ENCODE measurements at places on chromosomes 2 and 18.

- no peak for DNase-seq
Observed at GRCh38 chr2:136008205-136008865, 22.9 kb upstream of the DARS1 start.

- no peak for DNase-seq
Observed at GRCh38 chr18:9177031-9177430, 40.5 kb downstream of the ANKRD12 start.

- DNase-seq = no peak
Observed at GRCh38 chr2:194700726-194701125, 956.3 kb upstream of the SLC39A10 start.

- DNase-seq = no peak
Observed at GRCh38 chr18:6625481-6625880, 104.0 kb upstream of the ARHGAP28 start.

DNA sequence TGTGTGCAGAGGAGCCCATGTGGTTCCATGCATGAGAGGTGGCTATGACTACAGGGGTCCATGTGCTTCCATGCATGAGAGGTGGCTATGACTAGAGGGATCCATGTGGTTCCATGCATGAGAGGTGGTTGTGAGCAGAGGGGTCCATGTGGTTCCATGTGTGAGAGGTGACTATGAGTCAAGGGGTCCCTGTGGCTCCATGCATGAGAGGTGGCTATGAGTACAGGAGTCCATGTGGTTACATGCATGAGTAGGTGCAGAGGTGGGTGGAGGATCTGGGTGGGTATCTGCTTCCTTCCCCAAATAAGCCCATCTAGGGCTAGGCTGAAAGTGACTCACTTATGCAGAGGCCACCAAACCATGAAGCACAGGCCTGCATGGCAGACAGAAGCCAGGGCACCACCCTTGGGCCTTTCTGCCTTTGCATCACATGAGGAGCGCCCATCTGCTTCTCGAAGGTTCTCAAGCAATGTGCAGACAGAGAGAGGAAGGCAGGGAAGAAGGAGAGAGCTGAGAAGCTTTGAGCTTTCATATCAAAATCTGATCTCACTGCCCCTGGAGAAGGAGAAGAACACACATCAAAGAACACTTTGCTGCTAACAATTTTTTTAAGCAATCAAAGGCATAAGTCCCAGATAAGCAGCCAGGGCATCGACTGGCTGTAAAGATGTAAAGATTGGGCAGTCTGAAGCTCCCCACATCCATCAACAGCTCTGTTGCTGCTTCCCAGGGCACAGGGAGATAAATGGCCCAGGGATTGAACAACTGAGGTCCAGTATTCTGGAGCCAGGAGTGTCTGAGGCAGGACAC, 137.6 kb downstream of the TNS1 start:
- no peak for DNase-seq

GRCh38 chr2:108776475-108776874, 10.1 kb upstream of the CCDC138 start:
- DNase-seq = no peak

DNA sequence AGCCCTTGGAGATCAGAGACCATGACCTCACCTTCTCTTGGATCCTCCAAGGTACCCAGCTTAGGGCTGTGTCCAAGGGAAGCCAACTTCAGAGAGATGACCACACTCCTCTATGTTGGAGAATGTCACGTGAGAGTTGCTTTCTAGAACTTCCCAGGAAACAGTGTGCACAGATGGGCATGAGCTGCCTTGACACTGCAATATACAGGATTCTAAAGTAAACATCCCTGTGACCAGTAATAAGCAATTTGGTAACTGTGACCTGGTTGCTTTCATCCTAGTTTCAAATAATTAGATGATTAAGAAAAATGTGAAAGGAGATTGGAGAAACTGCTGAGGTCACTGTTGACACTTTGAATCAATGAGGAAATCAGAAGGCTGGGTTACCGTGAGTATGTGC, 181.1 kb upstream of the EPAS1 start:
- no peak for DNase-seq

GRCh38 chr2:176484838-176485237, 215.6 kb downstream of the MTX2 start:
- DNase-seq = no peak

- no peak for DNase-seq
Observed at GRCh38 chr2:42223067-42223854, 54.1 kb downstream of the EML4 start.

DNA sequence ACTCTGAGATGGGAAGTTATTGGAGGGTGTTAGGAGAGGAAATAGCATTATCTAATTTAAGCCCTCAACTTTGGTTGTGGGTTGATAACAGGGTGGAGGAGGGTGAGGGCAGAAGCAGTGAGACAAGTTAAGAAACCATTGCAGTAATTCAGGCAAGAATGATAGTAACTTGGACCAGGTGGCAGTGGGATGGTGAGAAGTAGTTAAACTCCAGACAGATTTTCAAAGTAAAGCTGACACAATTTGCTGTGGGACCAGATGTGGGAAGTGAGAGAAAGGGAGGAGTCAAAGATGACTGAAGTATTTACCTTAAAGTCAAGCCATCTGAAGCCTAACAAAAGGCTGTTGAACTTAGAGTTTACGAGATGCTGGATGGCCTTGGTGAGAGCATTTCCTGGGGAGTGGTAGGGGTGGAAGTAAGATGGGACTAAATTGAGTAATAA, 163.2 kb upstream of the KLF7 start:
- peak; percentile 8 for DNase-seq

GRCh38 chr2:100228967-100229366, 86.6 kb upstream of the AFF3 start:
- DNase-seq = no peak

- DNase-seq = no peak
Observed at GRCh38 chr2:70084973-70085710, 2.1 kb upstream of the PCBP1 start.

- DNase-seq = no peak
Observed at GRCh38 chr2:131521961-131522781, 5.5 kb upstream of the CCDC74A start.

DNA sequence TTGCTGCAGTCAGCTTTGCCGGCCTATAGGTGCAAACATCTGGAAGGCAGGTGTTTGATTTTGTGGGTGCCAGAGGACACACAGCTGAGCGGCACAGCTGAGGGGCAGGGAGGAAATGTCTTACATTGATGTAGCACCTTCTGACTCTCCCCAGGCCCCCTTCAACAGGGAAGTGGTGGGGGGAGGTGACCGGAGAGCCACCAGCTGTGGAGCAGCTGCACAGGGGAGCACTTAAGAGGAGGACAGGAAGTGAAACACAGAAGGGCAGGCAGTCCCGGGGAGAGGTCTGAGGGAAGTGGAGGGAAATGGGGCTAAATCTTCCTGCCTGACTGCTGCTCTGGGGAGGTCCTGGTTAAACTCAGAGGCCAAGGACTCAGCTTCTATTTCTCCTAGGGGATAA, 409.1 kb downstream of the TNS1 start:
- no peak for DNase-seq

GRCh38 chr2:33958591-33958990, 359.5 kb upstream of the FAM98A start:
- no peak for DNase-seq

GRCh38 chr2:15169326-15170069, 391.6 kb downstream of the NBAS start:
- DNase-seq = peak; percentile 98

- DNase-seq = no peak
Observed at GRCh38 chr18:25253779-25254178, 98.2 kb downstream of the ZNF521 start.

- peak; percentile 80 for DNase-seq
Observed at GRCh38 chr2:215635788-215636139, 199.9 kb upstream of the FN1 start.

GRCh38 chr2:26605195-26605998, 35.8 kb downstream of the CIB4 start:
- DNase-seq = peak; percentile 32

DNA sequence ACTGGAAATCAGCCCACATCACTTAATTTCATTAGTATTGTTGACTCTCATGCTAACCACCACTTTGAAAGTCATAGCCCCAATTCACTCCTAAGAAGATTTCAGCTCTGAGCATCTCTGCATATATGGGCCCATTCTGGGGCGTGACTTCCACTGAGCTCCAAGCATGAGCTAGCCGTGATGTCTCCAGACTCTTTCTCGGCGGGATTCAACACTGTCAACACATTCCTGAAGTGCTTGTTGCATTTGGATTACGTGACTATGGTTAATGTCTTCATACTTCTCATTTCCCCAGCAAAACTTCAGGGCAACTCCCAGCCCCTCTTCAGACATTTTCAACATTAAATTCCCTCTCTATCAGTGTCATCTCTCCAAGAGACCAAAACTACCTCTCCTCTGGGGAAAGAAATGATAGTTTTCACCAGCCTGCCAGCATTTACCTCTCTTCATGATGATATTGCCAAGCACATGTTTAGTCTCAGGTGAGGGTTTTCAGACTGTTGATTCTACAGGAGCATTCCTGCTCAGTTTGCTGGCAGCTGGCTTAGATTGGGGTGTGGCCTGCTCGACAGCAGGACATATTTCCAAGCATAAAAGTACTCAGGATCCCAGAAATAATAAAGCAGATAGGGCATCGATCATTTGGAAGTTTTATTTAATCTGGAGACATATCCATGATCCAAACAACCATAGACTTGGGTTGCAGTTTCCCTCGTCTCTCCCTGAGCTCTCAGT, 81.7 kb downstream of the FEZ2 start:
- DNase-seq = peak; percentile 78

GRCh38 chr18:32507093-32507492, 36.4 kb upstream of the GAREM1 start:
- no peak for DNase-seq

DNA sequence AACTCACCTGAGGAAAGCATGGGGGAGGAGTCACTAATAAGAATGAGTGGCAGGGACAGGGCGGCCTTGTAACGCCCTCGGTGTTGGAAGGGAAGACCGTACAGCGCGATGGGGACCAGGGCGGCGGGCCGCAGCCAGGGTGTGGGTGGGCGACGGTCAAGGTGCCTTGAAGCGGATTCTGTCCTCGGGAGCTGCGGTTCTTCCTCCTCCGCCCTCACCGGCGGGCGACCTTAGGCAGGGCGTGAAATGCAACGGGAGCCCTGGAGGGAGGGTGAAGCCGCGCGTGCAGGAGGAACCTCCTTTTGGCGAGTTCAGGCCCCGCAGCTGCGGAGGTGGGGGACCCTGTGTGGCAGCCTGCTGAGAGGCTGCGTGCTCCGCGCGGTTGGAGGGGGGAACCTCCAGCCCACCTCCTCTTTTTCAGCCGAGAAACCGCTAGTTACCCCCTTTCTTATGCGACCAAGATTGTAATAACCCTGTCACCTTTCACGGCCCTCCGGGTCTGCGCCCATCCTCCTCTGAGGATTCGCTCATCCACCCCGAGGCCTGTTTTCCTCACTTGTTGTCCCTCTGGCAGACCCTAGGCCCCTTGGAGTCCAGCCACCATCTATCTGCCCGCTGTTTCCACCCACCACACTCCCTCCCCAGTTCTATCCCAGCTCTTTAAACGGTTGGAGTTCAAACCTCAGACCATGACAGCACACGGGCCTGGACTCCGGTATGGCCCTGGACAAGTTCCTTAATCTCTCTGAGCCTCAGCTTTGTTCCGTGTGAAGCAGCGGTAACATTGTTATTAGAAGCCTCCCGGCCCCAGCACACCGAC, 823 bp upstream of the RNU2-63P start:
- no peak for DNase-seq

DNA sequence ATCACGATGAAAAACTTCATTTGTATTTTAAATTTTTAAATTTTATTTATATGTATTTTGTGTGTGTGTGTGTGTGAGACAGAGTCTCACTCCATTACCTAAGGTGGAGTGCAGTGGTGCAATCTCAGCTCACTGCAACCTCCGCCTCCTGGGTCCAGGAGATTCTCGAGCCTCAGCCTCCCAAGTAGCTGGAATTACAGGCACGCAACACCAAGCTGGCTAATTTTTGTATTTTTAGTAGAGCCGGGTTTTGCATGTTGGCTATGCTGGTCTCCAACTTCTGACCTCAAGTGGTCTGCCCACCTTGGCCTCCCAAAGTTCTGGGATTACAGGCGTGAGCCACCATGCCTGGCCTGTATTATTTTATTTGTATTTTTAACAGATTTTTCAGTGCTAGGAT, 45.8 kb upstream of the WIPF1 start:
- no peak for DNase-seq

GRCh38 chr18:32114293-32114942, 22.7 kb downstream of the RNF138 start:
- no peak for DNase-seq

GRCh38 chr2:60356346-60356745, 197.1 kb downstream of the BCL11A start:
- DNase-seq = no peak

DNA sequence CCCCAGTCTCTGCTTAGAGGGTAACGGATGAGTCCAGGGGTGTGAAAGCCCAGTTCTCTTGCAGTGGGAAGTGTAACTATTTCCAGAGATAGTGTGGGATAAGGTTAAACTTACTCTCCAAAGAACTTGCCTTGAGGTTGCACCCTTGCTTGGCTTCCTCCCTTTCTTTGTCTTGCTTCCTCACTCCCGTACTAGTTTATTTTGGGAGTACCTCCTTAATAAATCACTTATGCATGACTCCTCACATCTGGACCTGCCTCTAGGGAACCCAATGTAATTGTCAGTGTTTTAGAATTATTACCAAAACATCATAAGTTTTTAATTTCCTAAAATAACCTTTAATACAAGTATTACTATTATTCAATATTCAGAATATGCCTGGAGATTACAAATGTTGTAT, 35.2 kb downstream of the CPO start:
- DNase-seq = no peak

GRCh38 chr2:178277741-178278197, 83.5 kb downstream of the OSBPL6 start:
- peak; percentile 57 for DNase-seq

- peak; percentile 43 for DNase-seq
Observed at GRCh38 chr2:181904022-181904632, 12.6 kb downstream of the ITPRID2 start.

Data from iris pigment epithelial cell (primary cell).